Hepatocyte (in vitro differentiated cells): ENCODE measurements at places on chromosomes 5 and 9. TPM values are rescaled to one million over a fixed set of nuclear protein-coding genes. Genes with fewer than 3 reads are reported as not detected.

DNA sequence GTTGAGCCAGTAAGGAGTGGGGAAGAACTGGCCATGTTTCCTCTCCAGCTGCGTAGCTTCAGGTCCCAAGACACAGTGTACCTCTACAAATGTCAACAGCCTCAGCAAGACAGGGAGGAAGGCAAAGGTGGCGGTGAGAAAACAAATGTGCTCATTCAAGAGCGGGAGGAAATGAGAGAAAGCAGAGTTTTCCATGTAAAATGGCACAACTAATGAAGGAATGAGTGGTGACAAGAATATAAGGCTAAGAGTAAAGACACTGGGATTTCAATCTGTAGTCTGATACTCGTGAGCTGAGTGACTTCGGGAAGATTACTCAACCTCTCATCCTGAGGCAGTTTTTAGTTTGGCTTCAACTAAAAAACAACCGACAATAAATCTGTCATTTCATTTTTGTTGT is 67.6 kb downstream of the DPYSL3 start:
- H3K36me3 ChIP-seq = no peaks in the 10 kb centered on the region
- peak overlapping the region; percentile 60 for H3K27ac ChIP-seq
- no peak for DNase-seq
- H3K4me3 ChIP-seq = no peak overlapping the region
- H3K27me3 ChIP-seq = no peaks in the 10 kb centered on the region

- H3K36me3 ChIP-seq = no peaks in the 10 kb centered on the region
- DNase-seq = no peak
- H3K4me1 ChIP-seq = no peaks in the 10 kb centered on the region
- H3K27me3 ChIP-seq = no peaks in the 10 kb centered on the region
Observed at GRCh38 chr5:10866913-10867312, 105.9 kb upstream of the DAP start.

GRCh38 chr9:14104496-14104895 is 209.4 kb downstream of the NFIB start:
- no peak overlapping the region for H3K27ac ChIP-seq
- no peak for DNase-seq
- no peaks in the 10 kb centered on the region for H3K4me1 ChIP-seq
- no peaks in the 10 kb centered on the region for H3K27me3 ChIP-seq
- H3K36me3 ChIP-seq = no peaks in the 10 kb centered on the region

DNA sequence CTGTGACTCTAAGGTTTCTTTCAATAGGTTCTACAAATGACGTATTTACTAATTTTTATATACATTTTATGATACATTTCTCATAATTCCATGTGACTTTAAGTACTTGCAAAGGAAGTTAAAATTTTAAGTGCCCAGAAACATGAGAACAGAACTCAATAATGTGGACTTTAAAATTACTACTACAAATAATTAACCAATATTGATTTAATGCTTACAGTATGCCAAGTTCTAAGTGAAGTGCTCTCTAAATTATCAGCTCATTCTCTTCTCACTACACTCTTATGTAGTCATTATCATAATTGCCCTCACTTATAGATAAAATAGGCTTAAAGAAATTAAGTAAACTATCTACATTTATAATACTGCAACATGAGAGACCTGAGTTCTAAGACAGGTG is 1690.7 kb upstream of the CDH9 start:
- no peaks in the 10 kb centered on the region for H3K36me3 ChIP-seq
- no peak overlapping the region for H3K27ac ChIP-seq

DNA sequence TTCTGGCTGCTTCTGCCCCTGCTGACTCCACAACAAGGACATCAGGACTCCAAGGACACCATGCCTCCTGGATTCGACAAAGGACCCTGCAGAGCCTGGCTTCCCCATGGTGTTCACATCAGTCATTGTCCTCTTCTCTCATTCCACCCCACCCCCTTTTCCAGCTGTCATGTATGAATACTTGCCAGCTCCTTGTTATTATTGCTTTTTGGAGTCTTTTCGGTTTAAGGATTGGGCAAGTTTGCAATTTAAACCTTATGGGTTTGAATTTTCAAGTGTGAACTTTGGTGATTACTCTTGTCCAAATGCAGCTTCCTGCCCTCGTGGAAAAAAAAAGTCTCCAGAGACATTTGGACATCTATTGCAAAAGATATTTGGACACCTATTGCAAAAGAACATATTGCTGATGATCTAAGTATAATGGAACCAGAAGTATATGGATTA is 14.2 kb upstream of the LVRN start:
- H3K36me3 ChIP-seq = no peaks in the 10 kb centered on the region
- no peaks in the 10 kb centered on the region for H3K27me3 ChIP-seq
- DNase-seq = no peak
- no peak overlapping the region for H3K4me3 ChIP-seq

DNA sequence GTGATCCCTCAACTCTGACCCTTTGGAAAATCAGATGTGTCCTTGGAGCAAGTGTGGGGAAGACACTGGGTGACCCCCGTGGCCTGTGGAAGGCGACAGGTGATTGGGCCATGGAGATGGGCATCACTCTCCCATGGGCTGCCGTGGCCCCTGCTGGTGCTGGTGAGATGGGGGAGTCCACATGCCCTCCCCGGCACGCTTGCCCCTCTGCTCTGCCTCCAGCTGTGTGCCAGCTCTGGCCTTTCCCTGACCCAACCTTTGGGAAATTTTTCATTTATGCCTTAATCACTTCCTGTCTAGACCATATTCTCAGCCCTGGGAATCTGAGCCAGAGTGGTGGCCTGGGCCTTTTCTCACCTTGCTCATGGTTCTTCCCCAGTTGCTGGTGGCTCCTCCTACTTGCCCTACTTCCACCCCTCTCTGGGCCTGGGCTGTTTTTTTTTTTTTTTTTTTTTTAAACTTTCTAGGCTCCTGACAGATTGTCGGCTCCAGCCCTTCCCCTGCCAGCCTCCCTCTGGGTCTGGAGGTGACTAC is 56.6 kb downstream of the RGS3 start:
- DNase-seq = peak; percentile 52
- H3K4me3 ChIP-seq = no peak overlapping the region
- H3K27ac ChIP-seq = peak overlapping the region; percentile 96
- no peaks in the 10 kb centered on the region for H3K36me3 ChIP-seq
- peaks cover 51% of the 10 kb centered on the region for H3K4me1 ChIP-seq
- no peaks in the 10 kb centered on the region for H3K27me3 ChIP-seq

NCS1 gene
- 16.8 and 16.9 TPM in 2 replicates for total RNA-seq

GRCh38 chr5:149921597-149921996 is 23.0 kb downstream of the PDE6A start:
- no peaks in the 10 kb centered on the region for H3K27me3 ChIP-seq
- H3K36me3 ChIP-seq = no peaks in the 10 kb centered on the region
- H3K27ac ChIP-seq = no peak overlapping the region

LMX1B gene
- 0.24 TPM in 1 of 2 replicates, not detected in the other for total RNA-seq

TAF11L5 gene
- total RNA-seq = not detected in 2 replicates

DNA sequence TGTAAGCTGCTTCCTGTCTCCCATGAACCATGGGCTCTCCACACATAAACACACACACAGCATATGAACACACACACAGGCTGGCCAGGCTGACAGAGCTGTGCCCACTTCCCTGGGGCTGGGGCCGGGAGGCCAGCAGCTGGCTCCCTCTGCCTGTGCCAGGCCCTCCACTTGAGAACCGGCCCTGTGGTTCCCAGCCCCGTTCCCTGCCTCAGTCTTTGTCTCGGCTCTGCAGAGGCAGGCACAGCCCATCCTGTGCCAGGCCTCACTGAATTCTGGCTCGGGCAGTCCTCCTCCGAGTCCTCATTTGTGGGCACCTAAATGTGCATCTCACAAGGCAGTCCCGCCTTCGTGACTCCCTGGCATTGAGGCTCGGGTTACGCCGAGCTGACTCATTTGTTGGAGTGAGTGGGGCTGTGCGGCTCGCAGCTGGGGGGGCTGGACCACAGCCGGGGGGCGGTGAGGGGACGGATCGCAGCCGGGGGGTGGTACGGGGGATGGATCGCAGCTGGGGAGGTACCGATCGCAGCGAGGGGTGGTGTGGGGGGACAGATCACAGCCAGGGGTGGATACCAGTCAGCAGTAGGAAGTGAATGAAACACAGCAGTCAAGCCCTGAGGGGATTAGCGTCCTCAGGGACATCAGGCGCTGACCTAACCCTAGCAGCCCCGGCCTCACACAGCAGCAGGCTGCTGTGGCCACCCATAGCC is 72.3 kb downstream of the PSMB7 start:
- no peaks in the 10 kb centered on the region for H3K27me3 ChIP-seq
- no peaks in the 10 kb centered on the region for H3K4me1 ChIP-seq
- no peaks in the 10 kb centered on the region for H3K36me3 ChIP-seq
- peak; percentile 62 for DNase-seq
